Ovary (tissue), 10 donors: ENCODE measurements at places on chromosomes 1 and 21. TPM values are rescaled to one million over a fixed set of nuclear protein-coding genes. Genes with fewer than 3 reads are reported as not detected.

PPIAL4G gene
- total RNA-seq: 0.05 TPM

C8B gene
- not detected for total RNA-seq

ZFP69 gene
- 2.5 TPM for total RNA-seq

ANKRD45 gene
- total RNA-seq: 2.5 TPM

CACNA1S gene
- not detected for total RNA-seq

ETS2 gene
- total RNA-seq: 61.4 TPM

DNA sequence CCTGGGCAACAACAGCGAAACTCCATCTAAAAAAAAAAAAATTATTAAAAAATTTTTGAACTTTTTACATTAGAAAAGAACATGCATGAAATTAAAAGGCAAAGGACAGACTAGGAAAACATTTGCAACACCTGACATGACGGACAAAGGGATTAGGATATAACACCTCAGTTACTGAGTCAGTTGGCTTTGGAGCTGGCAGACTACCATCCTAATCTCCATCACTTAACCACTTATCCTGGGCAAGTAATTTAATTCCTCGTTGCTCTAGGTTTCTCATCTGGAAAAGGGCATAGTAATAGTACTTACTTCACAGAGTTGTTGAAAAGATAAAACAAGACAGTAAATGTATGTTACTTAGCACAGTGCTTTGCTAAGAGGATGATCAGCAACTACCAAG is 11.9 kb downstream of the HECTD3 start:
- DNase-seq: no peak

DNA sequence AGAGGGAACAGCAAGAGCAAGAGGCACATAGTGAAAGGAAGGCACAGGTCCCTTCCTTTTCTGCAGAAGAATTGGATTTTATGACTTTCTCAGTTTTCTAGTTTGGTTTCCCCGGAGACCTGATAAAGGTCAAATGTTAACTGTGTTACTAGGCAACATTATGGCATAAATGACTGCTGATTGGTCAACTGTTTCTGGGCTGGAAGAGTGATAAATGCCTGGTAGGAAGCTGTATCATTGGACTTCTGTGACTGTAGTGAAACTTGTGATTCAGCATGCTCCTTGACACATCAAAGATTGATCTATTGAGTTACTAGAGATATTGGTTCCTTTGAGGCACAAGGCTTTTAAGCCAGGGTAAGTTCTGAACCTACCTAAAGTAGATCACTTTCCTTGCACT is 55.7 kb downstream of the LRRC8C start:
- DNase-seq: no peak

GRCh38 chr1:54379555-54380289 is 26.5 kb downstream of the SSBP3 start:
- DNase-seq: peak; percentile 76

DNA sequence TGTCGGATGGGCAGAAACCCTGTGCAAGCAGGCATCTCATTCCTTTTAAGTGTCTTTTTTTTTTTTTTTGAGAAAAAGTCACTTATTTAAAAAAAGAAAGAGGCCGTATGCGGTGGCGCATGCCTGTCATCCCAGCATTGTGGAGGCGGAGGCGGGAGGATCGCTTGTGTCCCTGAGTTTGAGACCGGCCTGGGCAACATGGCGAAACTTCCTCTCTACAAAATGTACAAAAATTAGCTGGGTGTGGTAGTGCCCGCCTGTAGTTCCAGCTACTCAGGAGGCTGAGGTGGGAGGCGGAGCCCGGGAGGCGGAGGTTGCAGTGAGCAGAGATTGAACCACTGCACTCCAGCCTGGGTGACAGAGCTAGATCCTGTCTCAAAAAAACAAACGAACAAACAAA is 1.7 kb downstream of the GPR137B start:
- DNase-seq: no peak

GRCh38 chr1:26820784-26821269 is 5.7 kb upstream of the ZDHHC18 start:
- DNase-seq: no peak

DNA sequence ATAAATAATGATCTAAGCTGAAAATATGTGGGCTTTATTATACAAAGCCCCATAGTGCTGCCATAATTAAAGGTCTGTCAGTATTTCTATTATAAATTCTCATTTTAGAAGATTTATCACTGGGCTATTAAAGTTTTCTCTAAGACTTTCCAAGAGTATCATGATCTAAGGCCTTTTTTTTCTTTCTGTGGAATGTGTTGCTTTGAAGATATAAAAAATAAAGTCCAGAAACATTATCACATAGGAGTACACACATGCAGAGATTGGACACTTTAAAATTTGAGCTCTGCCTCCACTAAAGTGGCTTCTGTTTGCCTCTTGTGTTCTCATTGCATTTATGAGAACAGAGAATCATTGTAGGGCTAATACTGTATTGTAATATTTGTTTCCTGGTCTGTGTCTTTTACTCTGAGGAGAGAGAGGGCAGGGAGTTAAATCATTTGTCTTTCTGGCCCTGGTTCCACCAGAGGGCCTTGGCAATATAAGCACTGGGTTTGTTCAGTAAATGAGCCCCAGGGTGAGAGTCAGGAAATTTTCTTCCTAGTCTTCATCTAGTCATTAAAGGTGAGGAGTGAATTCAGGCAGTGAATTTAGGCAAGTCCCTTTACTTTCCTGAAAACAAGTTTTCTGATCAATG is 70.2 kb downstream of the NFIA start:
- DNase-seq: no peak
